HFFc6 (cell line): ENCODE measurements at places on chromosomes 3 and 15. TPM values are rescaled to one million over a fixed set of nuclear protein-coding genes. Genes with fewer than 3 reads are reported as not detected.

DNA sequence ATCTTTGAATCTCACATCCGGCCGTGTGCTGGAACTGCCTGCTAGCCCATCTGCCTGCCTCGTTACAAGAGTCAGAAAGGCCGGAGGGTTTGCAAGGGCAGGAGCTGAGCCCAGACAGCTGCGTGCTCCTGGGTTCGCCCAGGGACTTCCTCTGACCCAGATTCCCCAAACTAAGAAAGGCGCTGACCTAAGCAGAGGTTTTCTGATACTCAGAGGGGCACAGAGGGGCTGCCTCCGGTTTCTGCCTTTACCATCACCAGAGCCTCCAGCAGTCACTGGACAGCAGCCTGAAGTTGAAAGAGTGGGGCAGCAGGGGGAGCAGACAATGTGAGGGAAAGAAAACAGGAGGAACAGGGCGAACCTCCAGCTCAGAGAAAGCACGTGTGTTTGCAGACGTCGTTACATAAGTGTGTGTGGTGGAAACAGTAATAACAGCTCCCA is 33.4 kb upstream of the RAD18 start:
- no peaks in the 10 kb centered on the region for H3K36me3 ChIP-seq
- DNase-seq, result peak; percentile 48
- no peak overlapping the region for H3K4me3 ChIP-seq
- peaks cover 5% of the 10 kb centered on the region; the same call in 1 of the 2 replicates for H3K4me1 ChIP-seq
- H3K27me3 ChIP-seq, result peaks cover 36% of the 10 kb centered on the region

- no peaks in the 10 kb centered on the region; the same call in 1 of the 2 replicates for H3K27me3 ChIP-seq
- H3K4me1 ChIP-seq, result peaks cover 45% of the 10 kb centered on the region
- peak overlapping the region; percentile 86 for H3K4me3 ChIP-seq
- peak; percentile 15 for DNase-seq
Measured at GRCh38 chr3:107598926-107599771, 76.4 kb downstream of the BBX start.

- peaks cover 22% of the 10 kb centered on the region for H3K4me1 ChIP-seq
- no peak overlapping the region for H3K4me3 ChIP-seq
- H3K27ac ChIP-seq, result no peak overlapping the region
- no peak for DNase-seq
Measured at GRCh38 chr3:160162440-160162839, 62.8 kb upstream of the C3orf80 start.

DNA sequence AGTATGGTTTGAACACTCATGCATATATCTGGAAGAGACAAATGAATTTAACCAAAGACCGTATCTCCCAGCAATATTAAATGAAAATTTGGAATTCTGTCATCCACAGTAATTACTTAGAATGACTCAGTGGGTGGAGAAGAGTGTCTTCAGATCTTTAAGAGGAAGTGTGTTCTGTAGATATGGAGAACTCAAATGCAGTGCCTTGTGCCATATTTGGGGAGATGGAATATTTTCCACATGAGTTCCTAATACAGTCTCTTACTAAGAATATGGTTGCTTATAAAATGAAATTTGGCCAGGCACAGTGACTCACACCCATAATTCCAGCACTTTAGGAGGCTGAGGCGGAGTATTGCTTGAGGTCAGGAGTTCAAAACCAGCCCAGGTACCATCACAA is 40.5 kb downstream of the ANO10 start:
- peak overlapping the region; percentile 75 for H3K27ac ChIP-seq
- H3K36me3 ChIP-seq, result peaks cover 24% of the 10 kb centered on the region
- no peaks in the 10 kb centered on the region; the same call in 1 of the 2 replicates for H3K27me3 ChIP-seq
- peak overlapping the region; percentile 42; the same call in 1 of the 2 replicates for H3K4me3 ChIP-seq
- H3K4me1 ChIP-seq, result peaks cover 41% of the 10 kb centered on the region

DNA sequence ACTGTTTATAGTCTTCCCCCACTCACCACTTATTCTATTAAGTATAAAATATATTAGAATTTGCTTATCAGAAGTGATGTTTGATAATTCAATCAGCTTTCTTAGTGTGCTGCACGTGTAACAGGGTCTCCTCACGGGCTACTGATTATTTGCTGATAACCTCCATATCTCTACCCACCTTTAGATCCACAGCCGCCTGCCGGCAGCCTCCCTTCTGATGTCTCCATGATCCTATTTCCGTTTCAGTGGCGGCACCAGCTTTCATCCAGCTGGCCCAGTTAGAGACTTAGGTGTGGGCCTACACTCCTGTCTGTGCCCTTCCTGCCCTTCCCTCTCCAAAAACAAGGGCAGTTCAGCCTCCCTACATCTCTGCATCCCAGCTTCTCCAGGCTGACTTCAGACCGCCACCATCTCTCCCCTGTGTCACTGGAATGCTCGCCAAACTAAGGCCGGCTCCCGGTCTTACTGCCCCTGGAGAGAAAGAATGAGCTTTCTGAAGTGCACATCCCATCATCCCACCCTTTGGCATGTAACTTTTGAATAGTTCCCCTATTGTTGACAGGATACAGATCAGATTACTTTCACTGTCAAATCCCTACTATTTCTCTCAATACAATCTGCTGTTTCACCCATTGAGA is 76.6 kb upstream of the PRTG start:
- peaks cover 5% of the 10 kb centered on the region for H3K27me3 ChIP-seq
- no peak for DNase-seq
- H3K27ac ChIP-seq, result no peak overlapping the region
- H3K4me3 ChIP-seq, result no peak overlapping the region
- H3K36me3 ChIP-seq, result no peaks in the 10 kb centered on the region

- peaks cover 5% of the 10 kb centered on the region for H3K36me3 ChIP-seq
- H3K27ac ChIP-seq, result no peak within 1 kb of the TSS
- H3K4me1 ChIP-seq, result peaks cover 58% of the 10 kb centered on the region
- peak within 1 kb of the TSS; percentile 86 for H3K4me3 ChIP-seq
Measured at GRCh38 chr3:72887705-72888545, at the start of gene GXYLT2. Gene GXYLT2, plus strand, starts transcription at chr3:72888046. Its CDS starts 188 bp downstream, at chr3:72888234.

- no peak overlapping the region for H3K4me3 ChIP-seq
- H3K4me1 ChIP-seq, result peaks cover 11% of the 10 kb centered on the region
- no peaks in the 10 kb centered on the region; the same call in 1 of the 2 replicates for H3K27me3 ChIP-seq
Measured at GRCh38 chr15:42402455-42403205, 43.3 kb downstream of the CAPN3 start.

- no peak for DNase-seq
- H3K4me1 ChIP-seq, result peaks cover 19% of the 10 kb centered on the region
- H3K4me3 ChIP-seq, result no peak overlapping the region
- H3K27ac ChIP-seq, result no peak overlapping the region
- no peaks in the 10 kb centered on the region; the same call in 1 of the 2 replicates for H3K27me3 ChIP-seq
Measured at GRCh38 chr15:63803106-63803886, 30.5 kb downstream of the HERC1 start.

GRCh38 chr15:85488997-85489396 is 108.6 kb downstream of the AKAP13 start:
- peaks cover 51% of the 10 kb centered on the region for H3K4me1 ChIP-seq
- H3K27ac ChIP-seq, result no peak overlapping the region
- H3K36me3 ChIP-seq, result peaks cover 13% of the 10 kb centered on the region
- no peaks in the 10 kb centered on the region; the same call in none of the 2 replicates for H3K27me3 ChIP-seq
- DNase-seq, result no peak

GRCh38 chr3:195246581-195246995 is 24.4 kb downstream of the XXYLT1 start:
- DNase-seq, result no peak
- H3K27me3 ChIP-seq, result no peaks in the 10 kb centered on the region; the same call in 1 of the 2 replicates
- H3K27ac ChIP-seq, result no peak overlapping the region
- no peak overlapping the region for H3K4me3 ChIP-seq
- H3K36me3 ChIP-seq, result peaks cover 11% of the 10 kb centered on the region

DNA sequence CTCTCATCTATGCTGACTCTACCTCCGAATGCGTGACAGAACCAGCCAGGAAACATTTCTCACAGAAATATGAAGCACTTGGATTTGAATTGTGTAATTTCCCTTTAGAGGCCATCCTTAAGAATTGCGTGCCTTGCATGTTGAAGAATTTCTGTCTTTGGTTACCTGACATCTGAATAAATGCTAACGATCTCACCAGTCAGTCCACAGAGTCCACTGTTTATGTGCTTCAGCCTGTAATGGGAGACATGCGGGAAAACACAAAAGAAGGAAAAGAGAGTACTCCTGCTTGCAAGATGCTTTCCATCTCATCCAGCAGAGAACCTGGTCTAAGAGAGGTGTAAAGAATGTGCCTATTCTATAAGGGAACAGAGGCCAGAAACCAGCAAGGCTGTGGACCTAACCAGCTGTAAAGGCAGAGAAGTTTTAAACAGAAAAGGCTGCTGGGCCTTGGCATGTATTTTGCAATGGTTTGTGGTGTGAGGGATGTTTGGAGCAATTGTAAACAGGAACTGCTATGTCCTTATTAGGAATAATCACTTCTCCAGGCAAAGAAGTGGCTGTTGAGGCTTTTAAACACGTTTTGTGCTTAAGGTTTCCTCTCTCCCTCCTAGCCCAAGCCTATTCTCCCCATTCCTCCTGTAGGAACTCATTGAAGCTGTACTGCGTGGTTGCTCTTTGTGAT is 36.4 kb upstream of the BOC start:
- no peak for DNase-seq
- no peaks in the 10 kb centered on the region for H3K4me1 ChIP-seq
- H3K27ac ChIP-seq, result no peak overlapping the region
- H3K4me3 ChIP-seq, result no peak overlapping the region

- H3K36me3 ChIP-seq, result no peaks in the 10 kb centered on the region
- H3K4me3 ChIP-seq, result no peak overlapping the region
- peaks cover 16% of the 10 kb centered on the region for H3K4me1 ChIP-seq
Measured at GRCh38 chr15:74977599-74977998, 17.8 kb upstream of the SCAMP5 start.

- no peak for DNase-seq
- H3K27ac ChIP-seq, result no peak overlapping the region
- no peaks in the 10 kb centered on the region for H3K27me3 ChIP-seq
- H3K4me1 ChIP-seq, result peaks cover 39% of the 10 kb centered on the region
- peaks cover 29% of the 10 kb centered on the region for H3K36me3 ChIP-seq
- no peak overlapping the region for H3K4me3 ChIP-seq
Measured at GRCh38 chr15:72515591-72516389, 41.7 kb downstream of the ARIH1 start.

DNA sequence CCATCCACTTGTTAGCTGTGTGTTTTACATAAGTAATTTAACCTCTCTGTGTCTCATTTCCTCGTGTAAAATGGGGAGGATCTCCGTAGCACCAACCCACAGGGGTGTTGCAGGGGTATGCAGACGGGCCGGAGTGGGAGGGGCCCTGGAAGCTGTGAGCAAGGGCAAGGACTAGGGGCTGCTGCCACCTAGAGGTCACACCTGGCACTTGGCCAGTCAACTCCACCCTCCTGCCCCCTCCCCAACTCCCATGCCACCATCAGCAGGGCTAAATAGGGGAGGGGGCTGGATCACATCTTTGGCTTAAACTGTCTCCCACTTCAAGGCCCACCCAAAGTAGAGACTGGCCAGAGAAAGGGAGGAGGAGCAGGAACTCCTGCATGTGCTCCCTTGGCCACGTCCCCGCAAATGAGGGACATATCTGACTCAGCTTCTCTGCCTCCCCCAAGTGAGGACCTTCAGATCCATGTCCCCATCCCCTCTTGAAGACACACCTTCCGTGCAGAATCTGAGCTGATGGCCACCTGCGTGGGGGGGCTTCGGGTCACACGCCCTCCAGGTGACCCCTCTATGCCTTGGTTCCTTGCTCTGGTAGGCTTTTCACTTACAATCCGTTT is 2.6 kb downstream of the CCDC9B start:
- H3K27ac ChIP-seq, result peak overlapping the region; percentile 97
- peaks cover 3% of the 10 kb centered on the region for H3K27me3 ChIP-seq

Gene FGF7
- 12.1 to 48.4 TPM (median 14.0 TPM) in 3 replicates for total RNA-seq
